ENCODE measurements at places on chromosomes 12 and 14.

- no peak for DNase-seq
Measured at GRCh38 chr14:104118006-104118844, 20.2 kb upstream of the KIF26A start.

- DNase-seq, result no peak
Measured at GRCh38 chr12:57459750-57460467, at the start of gene GLI1. Gene GLI1, plus strand, starts transcription at chr12:57459785. Its CDS starts 3,907 bp downstream, at chr12:57463692.

GRCh38 chr12:24848941-24849477 lies 99.9 kb downstream of the BCAT1 start:
- no peak for DNase-seq

GRCh38 chr14:105078294-105078693 lies 13.1 kb upstream of the GPR132 start:
- no peak for DNase-seq

DNA sequence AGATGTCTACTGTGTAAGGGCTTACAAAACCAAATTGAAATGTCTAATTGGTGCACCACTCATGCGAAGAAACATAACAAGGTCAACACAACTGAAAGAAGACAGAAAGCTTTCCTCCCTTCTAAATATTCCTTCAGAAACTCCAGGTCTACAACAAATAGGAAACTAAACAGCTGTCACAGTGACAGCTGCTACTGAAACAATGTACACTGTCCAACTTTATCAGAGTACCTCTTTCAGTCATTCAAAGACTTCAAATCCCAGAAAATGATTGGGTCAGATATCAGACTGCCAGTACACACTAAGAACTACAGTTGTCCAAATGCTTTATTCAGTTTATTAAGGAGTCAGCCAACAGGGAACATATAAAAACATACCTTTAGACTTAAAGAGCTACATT lies 35.2 kb downstream of the CEP128 start:
- no peak for DNase-seq
